Breast epithelium (tissue), 4 donors: ENCODE measurements at places on chromosomes 2 and 18. TPM values are rescaled to one million over a fixed set of nuclear protein-coding genes. Genes with fewer than 3 reads are reported as not detected.

DNA sequence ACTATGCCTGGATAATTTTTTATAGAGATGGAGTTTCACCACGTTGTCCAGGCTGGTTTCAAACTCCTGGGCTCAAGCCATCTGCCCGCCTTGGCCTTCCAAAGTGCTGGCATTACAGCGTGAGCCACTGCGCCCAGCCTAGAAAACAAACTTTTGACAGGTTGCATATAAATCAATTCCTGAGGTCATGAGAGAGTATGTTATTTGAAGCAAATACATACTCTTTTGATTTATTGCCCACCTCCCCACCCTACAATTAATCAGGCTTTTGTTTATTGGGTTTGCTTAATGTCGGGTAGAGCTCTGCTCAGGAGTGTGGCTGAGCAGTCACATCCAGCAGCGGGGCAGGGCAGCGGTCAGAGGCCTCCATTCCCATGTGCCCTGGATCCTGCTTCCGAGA lies 37.9 kb upstream of the ASB1 start:
- DNase-seq = no peak
- no peaks in the 10 kb centered on the region for H3K4me1 ChIP-seq
- no peaks in the 10 kb centered on the region for H3K27me3 ChIP-seq
- no peak overlapping the region for H3K27ac ChIP-seq

DNA sequence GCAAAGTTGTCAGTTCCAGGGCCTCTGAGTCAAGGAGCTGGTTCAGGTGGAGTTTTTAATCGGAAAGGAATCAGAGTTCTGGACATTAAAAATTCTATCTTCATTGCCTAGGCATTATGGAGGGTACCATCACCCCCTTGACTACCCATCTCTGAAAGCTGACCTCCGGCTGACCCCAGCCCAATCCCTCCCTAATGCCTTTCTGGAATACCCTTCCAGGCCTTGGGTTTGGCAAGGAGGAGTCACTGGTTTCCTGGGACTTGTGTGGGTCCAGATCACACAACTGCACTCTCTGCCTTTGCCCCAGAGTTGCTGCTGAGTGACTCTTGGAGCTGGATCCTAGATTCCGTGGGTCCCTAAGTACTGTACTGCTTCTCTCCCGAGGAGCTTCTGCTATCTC lies 1.0 kb upstream of the OSR1 start:
- no peaks in the 10 kb centered on the region for H3K36me3 ChIP-seq
- H3K27ac ChIP-seq = peak overlapping the region; percentile 92
- peak overlapping the region; percentile 80 for H3K4me3 ChIP-seq
- H3K27me3 ChIP-seq = no peaks in the 10 kb centered on the region
- no peaks in the 10 kb centered on the region for H3K4me1 ChIP-seq
- DNase-seq = no peak

DNA sequence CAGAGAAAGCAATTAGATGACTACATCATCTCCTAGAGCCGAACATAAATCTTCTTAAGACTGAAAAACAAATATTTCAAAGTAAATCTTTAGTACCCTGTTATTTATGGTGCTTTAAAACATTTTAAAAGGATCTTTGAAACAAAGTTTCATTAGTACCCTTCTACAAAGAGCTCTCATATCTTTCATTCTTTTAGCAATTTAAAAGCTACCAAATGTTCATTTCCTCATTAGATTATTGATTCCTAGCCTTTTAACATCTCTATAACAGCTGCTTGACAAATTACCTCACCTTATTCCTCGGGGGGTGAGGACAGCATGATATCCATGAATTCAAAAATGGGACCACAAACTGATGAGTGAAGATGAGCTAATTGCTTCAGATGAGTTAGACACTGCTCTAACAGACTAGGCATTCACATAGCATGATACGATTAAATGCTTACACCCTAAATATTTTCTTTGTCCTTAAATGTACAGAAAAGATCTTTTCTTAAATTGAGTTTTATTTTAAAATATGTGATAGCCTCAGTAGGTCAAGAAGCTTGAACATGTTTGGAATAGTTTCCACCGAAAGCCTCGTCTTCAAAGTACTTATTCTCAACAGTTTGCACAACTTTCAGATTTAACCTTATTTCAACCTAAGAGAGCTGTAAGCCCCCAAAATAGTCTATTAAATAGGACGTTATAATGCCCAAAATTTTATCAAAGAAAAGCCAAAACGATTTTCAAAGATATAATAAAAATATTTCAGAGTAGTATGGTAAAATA lies 2.1 kb downstream of the ATAD2B start:
- peak overlapping the region; percentile 98 for H3K27ac ChIP-seq
- no peaks in the 10 kb centered on the region for H3K27me3 ChIP-seq
- H3K36me3 ChIP-seq = no peaks in the 10 kb centered on the region
- H3K4me3 ChIP-seq = peak overlapping the region; percentile 86
- DNase-seq = no peak
- no peaks in the 10 kb centered on the region for H3K4me1 ChIP-seq

The MGAT5 gene
- total RNA-seq = 30.5 TPM

The ARHGEF4 gene
- 7.5 TPM for total RNA-seq

DNA sequence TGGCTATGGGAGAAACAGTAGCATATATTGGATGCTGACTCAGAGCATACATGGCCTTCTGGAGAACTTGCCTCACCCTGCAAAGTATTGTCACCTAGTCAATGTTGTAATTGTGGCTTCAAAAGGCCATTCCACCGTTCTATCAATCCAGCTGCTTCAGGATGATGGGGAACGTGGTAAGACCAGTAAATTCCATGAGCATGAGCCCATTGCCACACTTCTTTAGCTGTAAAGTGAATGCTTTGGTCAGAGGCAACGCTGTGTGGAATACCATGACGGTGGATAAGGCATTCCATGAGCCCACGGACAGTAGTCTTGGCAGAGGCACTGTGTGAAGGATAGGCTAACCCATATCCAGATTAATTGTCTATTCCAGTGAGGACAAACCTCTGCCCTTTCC lies 1300.1 kb upstream of the ACVR2A start:
- no peak overlapping the region for H3K27ac ChIP-seq
- H3K4me1 ChIP-seq = no peaks in the 10 kb centered on the region
- DNase-seq = no peak
- H3K27me3 ChIP-seq = no peaks in the 10 kb centered on the region
- no peaks in the 10 kb centered on the region for H3K36me3 ChIP-seq

DNA sequence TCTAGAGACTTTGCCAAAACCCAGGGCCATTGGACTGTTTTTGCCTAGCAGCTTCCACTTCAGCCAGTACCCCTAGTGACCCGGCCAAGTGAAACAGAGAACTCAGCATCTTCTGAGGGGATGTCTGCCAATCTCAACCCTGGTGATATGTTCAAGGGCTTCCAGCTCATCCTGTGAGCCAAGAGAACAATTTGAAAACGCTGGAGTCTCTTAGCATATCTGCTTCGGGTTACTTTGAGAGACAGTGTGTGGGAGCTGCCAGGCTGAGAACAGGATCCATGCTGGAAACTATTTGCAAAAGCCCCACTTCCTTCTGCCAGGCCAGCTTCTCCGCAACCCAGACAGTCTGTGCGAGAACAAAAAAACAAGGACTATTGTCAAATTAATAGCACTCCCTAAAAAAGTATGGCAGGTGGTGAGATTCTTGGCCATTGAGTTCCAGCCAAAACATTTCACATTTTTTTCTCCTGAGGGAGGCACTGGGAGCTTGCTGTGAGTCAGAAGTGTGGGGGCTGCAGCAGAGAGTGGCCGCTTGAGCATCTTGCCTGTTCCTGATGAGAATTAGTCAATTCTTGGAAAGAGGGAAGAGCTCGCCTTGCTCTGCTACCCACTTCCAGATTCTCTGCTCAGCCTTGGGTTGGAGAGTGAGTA lies 395.6 kb upstream of the TRIB2 start:
- no peaks in the 10 kb centered on the region for H3K36me3 ChIP-seq
- peak overlapping the region; percentile 51 for H3K27ac ChIP-seq
- H3K4me3 ChIP-seq = no peak overlapping the region
- no peak for DNase-seq
- no peaks in the 10 kb centered on the region for H3K27me3 ChIP-seq
- H3K4me1 ChIP-seq = no peaks in the 10 kb centered on the region

- H3K36me3 ChIP-seq = no peaks in the 10 kb centered on the region
- no peaks in the 10 kb centered on the region for H3K4me1 ChIP-seq
- H3K4me3 ChIP-seq = no peak overlapping the region
- no peaks in the 10 kb centered on the region for H3K27me3 ChIP-seq
- H3K27ac ChIP-seq = no peak overlapping the region
- no peak for DNase-seq
Measured at GRCh38 chr18:29161429-29161828, 984.5 kb upstream of the CDH2 start.

DNA sequence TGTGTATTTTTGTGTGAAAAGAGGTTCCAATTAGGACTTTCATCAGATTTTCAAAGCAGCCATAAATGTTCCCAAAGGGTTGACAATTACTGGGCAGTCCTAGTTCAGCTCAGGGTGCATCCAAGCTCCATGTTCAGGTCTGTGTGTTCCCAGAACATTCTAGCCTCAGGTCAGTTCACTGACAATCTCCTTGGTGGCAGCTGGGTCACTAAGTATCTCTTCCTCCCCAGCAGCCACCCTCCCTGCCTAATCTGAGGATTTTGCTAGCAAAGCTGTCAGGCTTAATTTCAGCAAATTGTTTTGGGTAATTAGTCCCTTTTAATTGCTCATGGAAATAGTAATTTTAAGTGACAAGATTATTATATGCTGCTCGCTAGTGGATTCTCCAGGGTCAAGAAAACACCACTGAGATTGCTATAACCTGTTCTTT lies 29.8 kb downstream of the UPP2 start:
- H3K4me1 ChIP-seq = no peaks in the 10 kb centered on the region
- H3K36me3 ChIP-seq = no peaks in the 10 kb centered on the region
- DNase-seq = no peak
- no peak overlapping the region for H3K4me3 ChIP-seq

The IFT172 gene
- total RNA-seq = 51.5 TPM

DNA sequence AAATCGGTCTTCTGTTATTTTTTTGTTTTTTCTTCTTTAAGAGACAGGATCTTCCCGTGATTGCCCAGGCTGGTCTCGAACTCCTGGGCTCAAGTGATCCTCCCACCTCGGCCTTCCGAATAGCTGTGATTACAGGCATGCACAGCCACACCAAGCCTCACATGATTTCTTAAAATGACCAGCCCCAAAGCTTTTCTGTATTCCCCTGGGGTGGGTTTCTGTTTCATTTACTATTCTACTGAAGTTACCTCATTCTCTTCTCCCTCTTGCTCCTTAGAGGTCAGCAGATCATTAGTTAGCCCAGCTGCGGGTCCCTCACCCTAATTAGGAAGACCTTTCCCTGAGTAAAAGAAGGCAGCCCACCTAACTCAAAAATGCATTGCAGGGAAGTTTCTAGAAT lies 27.6 kb downstream of the SLC1A4 start:
- no peak for DNase-seq
- H3K27ac ChIP-seq = no peak overlapping the region
- no peaks in the 10 kb centered on the region for H3K36me3 ChIP-seq
- no peaks in the 10 kb centered on the region for H3K27me3 ChIP-seq

- no peak for DNase-seq
- H3K27me3 ChIP-seq = no peaks in the 10 kb centered on the region
- no peaks in the 10 kb centered on the region for H3K36me3 ChIP-seq
- H3K4me3 ChIP-seq = no peak overlapping the region
- H3K4me1 ChIP-seq = no peaks in the 10 kb centered on the region
- H3K27ac ChIP-seq = no peak overlapping the region
Measured at GRCh38 chr2:202564226-202564625, 70.5 kb upstream of the FAM117B start.

The TANC1 gene
- 18.9 TPM for total RNA-seq

DNA sequence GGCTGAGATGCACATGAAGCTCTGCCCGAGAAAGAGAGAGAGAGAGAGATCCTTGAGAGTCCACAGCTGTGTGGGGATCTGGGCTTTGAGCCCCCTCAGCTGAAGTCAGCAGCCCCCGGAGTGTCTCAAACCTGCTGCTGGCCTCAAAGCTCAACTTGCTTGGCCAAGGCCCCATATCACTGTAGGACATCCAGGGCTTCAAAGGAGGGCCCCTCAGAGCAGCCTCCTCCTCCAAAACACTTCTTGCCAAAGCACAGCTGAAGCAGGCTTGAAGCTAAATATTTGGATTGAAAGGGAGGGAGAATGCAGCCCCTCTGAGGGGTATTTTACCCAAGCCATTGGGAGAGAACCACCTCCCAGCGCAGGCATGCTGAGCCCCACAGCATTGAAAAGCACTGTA lies 357.6 kb downstream of the OSR1 start:
- no peaks in the 10 kb centered on the region for H3K4me1 ChIP-seq
- no peak for DNase-seq
- no peak overlapping the region for H3K27ac ChIP-seq
- H3K36me3 ChIP-seq = no peaks in the 10 kb centered on the region
- no peak overlapping the region for H3K4me3 ChIP-seq

DNA sequence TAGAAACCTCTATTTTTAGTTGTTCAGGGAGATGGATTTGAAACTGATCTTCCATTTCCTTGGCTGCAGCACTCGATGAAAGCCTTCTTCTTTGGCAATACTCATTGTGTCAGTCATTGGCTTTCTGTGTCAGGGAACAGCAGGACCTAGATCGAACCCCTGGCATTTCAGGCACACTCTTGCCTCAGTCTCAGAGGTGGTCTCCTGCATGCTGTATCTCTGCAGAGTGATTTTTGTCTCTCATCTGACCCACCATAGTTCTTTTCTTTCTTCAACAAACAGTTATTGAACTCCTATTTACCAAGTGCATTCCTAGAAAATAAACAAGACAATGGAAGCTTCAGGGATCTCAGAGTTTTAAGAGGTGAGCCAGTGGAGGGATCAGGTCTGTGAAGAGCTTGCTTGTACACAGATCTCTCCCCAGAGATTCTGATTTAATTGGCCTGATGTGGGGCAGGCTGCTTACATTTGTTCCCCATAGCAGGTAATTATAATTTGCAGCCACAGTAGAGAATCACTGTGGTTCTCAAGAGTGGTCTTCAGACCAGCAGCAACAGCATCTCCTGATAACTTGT lies 473.1 kb upstream of the TCF4 start:
- H3K27ac ChIP-seq = no peak overlapping the region
- no peaks in the 10 kb centered on the region for H3K27me3 ChIP-seq
- H3K36me3 ChIP-seq = no peaks in the 10 kb centered on the region
- no peaks in the 10 kb centered on the region for H3K4me1 ChIP-seq

DNA sequence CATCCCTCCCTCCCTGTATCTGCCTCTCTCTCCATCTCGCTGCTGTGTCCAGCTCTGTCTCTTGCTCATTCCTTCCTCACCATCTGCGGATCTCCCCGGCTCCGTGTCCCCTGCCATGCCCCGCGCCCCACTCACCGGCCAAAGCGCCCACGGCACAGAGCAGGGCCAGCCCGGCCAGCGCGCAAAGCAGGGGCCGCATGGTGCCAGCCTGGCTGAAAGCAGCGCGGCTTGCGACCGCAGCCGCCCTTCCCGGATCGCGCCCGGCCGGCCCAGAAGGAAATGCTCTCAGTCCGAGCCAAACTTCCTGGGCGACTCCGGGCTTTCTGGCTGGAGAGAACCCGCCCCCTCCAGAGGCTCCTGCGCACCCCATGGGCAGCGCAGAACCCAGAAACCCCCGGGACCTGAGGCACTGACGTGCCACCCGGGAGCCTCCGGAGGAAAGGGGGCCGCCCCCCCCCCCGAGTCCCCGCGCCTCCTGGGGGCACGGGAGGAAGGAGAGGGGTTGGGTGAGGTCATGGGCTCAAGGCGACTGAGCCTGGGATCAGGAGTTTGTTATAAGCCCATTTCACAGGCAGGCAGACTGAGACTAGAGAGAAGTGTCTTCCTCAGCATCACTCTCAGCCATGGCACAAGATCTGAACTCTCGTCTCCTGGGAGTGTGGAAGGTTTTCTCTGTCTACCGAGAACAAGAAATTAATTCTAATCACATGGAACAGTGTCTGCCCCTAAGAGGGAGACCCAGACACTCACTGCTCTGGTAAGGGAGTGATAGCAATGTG lies 45.2 kb upstream of the RAB6C start:
- no peak overlapping the region for H3K27ac ChIP-seq
- peak overlapping the region; percentile 11 for H3K4me3 ChIP-seq
- DNase-seq = no peak
- H3K27me3 ChIP-seq = peaks cover 3% of the 10 kb centered on the region
- no peaks in the 10 kb centered on the region for H3K4me1 ChIP-seq
